Activated naive CD8-positive, alpha-beta T cell treated with anti-CD3 and anti-CD28 coated beads, Interleukin-2, amount 10 ng/mL, durations not matched to agents 7 days and 5 days (primary cell): ENCODE measurements at places on chromosomes 13 and 19.

GRCh38 chr19:13149628-13150186 is 468 bp downstream of the STX10 start:
- no peak for DNase-seq

DNA sequence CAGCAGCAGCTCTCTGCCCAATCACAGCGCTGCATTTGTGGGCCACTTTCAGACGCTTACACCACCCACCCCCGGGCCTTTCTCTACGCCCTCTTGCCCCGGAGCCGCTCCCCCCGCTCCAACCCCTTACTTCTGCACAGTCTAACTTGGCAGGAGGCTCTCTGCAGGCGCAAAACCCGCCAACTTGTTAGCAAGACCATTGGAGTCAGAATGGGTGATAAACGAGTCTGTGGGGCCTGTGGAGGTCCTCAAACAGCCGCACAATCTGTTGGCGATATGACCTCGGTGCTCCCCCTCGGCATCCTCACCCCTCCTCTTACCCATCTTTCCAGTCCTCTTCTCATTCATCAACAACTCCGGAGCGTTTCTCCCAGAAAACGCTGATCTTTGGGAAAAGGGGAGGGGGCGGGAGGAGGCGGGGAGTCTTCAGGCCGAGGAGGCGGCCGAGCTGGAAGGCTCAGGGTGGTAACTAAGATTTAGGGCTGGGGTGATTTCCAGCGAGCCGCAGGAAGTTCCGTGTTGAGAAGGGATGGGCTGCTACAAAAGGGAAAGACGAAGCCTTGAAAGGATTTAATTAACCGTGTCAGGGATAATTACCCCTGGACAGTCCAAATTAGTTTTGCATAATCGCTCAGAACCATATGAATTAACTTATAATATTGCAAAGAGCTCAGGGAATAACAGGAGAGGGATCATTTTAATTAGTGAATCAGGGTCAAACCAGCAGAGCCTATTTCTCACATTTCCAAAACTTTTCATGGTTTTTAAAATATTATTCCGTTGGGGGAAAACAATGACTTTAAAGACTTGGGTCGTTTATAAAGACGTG is 4.1 kb downstream of the SOX21 start:
- no peak for DNase-seq

DNA sequence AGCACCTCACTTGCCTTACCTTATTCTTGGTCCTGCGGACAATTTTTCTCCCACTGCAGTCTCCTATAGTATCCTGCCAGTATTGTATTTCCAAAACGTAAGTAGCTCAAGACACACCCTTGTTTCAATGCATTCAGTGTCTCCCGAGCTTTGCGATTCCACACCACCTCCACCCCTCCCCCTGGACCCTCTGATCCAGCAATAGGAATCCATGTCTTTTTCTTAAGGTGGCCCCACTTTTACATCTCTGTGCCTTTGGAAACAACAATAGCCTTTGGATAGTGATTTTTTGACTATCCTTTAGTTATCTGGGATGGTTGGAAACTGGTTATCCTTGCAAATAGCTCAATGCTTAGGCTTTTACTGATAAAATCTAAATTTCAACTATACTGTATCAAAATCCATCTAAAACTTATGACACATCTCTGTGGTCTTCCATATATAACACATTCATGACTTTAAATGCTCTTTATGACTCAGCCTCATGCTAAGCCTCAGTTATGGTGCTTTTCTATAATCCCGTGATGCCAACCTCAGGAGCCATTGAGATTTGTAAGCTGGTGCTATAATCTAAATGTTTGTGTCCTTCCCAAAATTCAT is 27.1 kb downstream of the FAM216B start:
- DNase-seq, result no peak

GRCh38 chr19:16715611-16716010 is 4.0 kb upstream of the NWD1 start:
- no peak for DNase-seq

DNA sequence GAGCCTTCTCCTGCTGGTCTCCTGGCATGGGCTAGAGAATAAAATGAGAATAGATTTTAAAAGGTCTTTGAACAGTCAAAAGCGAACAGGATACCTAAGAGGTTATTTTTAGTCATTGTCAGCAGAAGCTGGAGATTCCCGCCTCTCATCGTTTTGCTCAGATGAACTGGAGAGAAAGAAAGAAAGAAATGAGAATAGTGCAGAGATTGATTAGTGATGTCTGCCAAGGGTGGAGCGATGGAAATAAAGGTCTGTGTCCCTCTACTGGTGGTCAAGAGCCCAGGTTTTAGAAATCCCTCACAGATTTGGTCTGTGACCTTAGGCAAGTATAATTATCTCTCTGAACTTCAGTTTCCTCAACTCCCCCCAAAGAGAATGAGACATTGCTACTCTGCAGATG is 5.3 kb downstream of the NCAN start:
- DNase-seq, result no peak

GRCh38 chr13:95745752-95746151 is 68.8 kb downstream of the DNAJC3 start:
- DNase-seq, result no peak

DNA sequence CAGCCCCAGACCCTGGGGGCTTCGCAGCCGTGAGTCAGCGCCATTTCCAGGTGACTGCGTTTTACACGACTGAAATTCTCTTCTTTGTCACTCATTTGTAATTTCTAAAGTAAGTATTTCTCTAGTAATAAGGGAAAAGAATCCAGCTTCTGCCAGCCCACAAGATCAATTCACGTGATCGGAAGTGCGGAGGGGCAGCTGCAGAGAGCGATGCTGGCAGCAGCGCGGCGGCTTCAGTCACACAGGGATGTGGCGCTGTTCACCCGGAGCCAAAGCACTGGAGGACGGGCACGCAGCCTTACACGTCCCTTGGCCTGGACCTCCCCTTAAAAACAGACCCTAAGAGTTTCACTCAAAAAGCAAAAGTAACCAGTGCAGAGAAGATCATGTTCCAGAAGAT is 18.4 kb downstream of the GRTP1 start:
- no peak for DNase-seq

DNA sequence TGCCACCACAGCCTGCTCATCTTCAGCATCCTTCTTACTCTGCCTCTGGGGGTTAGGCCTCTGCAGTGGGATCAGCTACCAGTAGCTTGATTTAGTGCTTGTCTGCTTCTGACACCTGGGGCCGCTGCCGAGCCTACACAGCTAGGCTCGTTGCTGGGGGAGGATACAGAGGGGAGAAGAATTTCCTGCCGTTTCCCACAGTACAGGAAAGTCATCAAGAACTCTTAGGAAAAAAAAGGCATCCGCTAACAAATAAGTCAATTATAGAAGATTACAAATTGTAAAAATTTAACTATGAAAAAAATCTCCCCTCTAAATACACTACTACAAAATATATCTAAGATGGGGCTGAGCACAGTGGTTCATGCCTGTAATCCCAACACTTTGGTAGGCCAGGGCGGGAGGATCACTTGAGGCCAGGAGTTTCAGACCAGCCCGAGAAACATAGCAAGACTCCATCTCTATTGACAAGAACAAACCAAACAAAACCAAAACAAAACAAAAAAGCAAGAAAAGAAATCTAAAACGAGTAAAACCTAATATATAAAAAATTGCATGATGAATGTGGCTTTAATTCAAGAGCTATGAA is 26.7 kb downstream of the LATS2 start:
- DNase-seq, result no peak
